Activated T-helper 1 cell treated with anti-CD3 and anti-CD28 coated beads, Interleukin-2, amount 50 U/mL, for 16 hours (primary cell): ENCODE measurements at places on chromosomes 3 and 15.

DNA sequence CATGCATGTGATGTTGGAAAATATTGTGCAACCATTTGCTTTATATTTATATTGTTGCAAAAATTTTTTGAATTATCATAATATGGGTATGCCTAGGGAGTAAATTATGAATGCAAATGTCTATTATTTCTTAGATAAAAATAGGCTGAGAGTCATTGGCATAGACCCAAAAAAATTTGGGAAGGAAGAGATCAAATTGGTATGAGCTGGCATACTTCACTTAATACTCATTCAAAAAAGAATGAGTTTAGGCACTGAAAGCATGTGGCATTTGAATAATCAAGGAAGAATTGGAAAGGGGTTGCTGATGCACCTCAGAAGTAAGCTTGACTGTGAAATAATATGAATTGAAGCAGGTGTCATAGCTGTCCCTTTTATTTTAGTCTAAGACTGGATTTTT, 764.0 kb upstream of the DPPA4 start:
- DNase-seq = no peak

GRCh38 chr3:192570821-192571791, 156.2 kb downstream of the FGF12 start:
- no peak for DNase-seq

DNA sequence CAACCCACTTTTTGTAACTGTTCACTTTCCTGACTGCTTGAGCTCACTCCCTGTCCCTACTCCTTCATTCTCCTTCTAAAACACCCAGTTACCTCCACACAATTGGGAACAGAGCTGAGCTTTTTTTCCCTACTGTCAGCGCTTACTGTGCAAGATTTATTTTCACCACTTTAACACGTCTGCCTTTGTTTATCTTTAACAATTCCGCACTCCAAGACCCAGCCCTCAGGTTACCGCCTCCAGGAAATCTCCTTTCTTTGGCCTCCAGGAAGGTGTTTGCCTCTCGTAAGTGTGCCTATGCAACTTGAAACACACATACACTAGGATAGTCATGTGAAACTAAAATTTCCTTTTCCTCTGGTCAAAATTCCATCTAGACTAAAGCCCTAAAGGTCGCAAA, 271.9 kb upstream of the TPRG1 start:
- no peak for DNase-seq

GRCh38 chr3:101228441-101228840, 91.9 kb downstream of the IMPG2 start:
- no peak for DNase-seq

DNA sequence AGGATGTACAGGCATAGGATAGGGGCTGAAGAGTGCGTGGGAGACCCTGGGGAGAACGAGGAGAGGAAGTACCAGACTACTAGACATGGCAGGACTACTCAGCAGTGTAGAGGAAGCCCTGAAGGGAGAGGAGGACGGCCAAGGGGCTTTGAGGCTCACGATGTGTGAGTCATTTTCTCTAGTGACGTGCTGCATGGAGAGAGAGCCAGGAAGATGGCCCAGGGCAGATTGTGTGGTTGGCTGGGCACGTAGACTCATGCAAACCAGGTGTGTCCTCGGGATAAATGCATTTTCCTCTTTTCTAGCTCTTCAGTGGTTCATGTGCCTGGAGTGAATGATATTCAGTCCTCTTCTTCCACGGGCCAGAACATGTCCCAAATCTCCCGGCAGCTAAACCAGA, 115.0 kb upstream of the ABHD17C start:
- no peak for DNase-seq

DNA sequence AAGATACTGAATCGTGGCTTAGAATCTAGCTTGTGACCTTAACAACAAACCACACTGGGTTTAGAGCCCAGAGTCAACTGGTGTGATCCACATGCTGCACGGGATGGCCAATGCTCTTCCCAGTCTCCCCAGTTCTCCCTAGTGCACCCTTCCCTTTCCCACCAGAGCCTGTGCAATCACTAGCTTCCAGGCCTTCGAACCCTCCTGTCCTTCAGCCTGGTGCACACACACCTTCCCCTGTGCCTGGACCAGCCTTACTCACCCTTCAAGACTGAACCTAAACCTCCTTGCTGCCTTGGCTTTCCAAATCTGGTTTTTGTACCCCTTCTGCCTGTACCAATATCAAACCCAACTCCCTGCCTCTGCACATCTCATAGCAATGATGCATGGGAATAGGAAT, 43.8 kb downstream of the WNT5A start:
- no peak for DNase-seq

- DNase-seq = no peak
Measured at GRCh38 chr3:153003862-153004261, 158.2 kb upstream of the RAP2B start.

GRCh38 chr3:66618066-66618465, 117.2 kb upstream of the LRIG1 start:
- DNase-seq = no peak

DNA sequence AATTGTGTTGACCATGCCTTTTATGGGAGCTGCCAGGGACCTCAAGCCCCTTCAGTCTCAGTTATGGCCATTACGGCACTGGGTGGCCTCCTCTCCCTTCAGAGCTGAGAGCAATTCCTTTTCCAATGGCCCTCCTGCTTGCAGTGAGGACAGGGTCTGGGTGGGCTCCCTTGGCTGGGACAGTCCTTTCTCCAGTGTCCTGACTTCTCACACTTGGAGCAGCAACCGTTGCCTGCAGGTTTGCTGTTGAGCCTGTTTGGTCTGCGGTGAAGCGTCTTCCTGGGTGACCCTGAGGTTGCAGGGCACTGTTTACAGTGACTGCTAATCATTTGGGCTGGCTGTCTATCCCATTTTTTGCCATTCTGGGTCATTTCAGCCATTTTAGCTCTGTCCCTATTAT, 3.5 kb upstream of the CCDC80 start:
- DNase-seq = no peak

DNA sequence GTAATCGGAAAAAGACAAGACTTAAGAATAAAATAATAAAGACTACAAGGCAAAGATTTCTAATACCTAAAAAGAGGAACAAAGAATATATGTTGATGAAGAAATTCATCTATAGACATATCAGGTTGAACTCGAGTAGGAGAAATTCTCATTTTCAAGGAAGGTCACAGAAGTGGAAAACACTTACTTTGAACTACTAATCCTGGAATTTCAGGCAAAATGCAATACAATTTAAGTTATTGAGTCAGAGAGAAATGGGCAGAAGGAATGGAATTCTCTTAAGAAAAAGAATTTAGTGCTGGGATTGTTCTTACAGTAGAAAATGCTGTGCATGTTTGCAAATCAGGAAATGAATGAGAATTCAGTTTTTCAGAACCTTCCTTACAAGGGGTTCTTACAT, 135.9 kb upstream of the TGFBR2 start:
- no peak for DNase-seq
